CD4-positive, alpha-beta T cell treated with Interleukin-6 at 100 ng/mL for 8 hours (primary cell): ENCODE measurements at places on chromosomes 4 and X.

DNA sequence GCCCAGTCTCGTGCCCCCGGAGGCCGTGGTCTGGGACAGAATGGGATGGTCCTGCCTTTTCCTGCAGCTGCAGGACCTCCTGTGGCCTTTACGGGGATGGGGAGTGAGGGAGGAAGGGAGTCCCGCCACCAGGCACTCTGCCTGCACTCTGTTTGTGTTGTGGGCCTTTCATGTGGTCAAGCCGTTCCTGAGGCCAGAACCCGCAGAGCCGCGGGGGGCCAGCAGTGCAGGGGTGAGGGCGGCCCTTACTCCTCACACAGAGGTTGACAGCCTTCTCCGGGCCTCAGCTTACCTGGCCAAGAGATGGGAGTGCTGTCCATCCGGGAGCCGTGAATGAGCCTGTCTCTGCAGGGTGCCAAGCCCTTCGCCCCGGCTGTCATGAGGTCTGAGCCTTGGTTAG lies 230.7 kb downstream of the AFAP1 start:
- DNase-seq, result no peak

DNA sequence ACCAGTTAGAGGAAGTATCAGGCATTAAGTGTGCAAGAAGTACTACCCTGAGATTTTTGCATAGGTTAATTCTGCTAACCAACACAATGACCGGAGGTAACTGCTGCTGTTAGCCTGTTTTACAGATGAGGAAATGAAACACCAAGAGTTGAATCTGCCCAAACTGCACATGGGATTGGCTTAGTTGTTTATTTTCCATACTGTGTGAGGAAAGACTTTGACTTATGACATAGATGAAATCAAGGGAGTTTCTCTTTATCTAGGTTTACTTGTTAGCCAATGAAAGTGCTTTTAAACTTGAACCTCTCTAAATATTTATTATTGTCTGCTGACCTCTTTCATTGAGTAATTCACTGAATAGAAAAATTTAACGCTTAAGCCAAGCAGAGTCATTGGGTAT lies 10.3 kb downstream of the GUCY1B1 start:
- DNase-seq, result no peak

- no peak for DNase-seq
Measured at GRCh38 chr4:142467088-142467487, 379.0 kb downstream of the INPP4B start.

GRCh38 chrX:9681011-9681410 lies 84.6 kb downstream of the GPR143 start:
- DNase-seq, result no peak

DNA sequence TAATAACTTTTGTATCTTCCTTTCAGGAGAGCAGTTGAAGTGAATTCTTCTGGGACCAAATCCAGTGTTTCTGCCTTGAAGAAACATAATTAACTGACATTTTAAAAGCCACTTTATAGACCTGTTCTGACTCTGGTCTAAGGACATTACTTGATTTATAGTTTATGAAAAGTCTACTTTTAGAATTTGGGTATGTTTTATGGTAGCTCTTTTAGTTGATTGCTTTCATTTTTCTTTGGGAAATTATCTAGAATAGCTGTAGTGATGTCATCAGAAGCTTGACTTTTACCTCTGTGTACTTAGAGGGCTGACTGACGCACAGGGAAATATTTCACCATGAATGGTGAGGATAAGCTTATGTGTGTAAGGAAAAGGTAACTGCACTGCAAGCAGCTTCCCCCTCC lies 131.8 kb upstream of the LIMCH1 start:
- no peak for DNase-seq

DNA sequence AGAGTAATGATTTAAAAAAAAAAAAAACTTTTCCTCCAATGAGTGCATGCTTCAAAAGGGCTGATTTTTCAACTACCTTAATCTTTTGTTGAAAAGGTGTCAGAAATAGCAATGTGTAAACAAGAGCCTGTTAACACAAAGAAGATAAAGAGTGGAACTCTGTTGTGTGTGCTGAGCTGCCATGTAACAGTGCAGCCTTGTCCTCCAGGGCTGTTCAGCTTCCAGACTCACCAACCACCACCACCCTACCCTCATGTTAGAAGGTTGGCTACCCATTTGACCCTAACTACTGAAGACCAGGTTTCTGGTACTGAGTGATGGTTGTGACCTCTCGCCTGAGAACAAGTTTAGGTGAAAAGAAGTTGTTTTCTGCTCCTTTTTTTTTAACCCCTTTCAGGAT lies 222.8 kb upstream of the TEX13C start:
- no peak for DNase-seq

DNA sequence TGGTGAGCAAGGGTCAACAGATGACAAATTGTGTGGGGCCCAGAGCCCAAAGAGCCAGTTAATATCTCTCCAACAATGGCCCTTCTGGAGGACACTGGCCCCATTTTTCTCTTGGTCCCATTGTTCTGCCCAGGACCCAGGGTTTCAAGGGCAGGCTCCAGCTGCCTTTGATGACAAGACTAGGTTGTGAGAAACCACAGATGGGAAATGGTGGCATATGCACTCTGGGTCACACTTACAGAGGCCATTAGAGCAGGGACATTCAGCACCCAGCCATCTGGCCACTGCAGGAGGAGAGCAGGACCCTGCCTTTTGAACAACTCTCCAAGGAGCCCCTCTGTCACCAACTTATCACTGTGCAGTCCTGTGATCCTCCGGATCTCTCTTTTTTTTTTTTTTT lies 49.7 kb upstream of the KIAA1210 start:
- DNase-seq, result no peak

- DNase-seq, result no peak
Measured at GRCh38 chrX:2672084-2672483, 19.0 kb upstream of the CD99 start.

- no peak for DNase-seq
Measured at GRCh38 chr4:11605597-11605996, 176.9 kb upstream of the HS3ST1 start.

- DNase-seq, result no peak
Measured at GRCh38 chr4:8688041-8688907, 95.7 kb downstream of the CPZ start.

- no peak for DNase-seq
Measured at GRCh38 chrX:148466292-148466691, 34.1 kb upstream of the AFF2 start.

- no peak for DNase-seq
Measured at GRCh38 chr4:18975916-18976808, 954.6 kb upstream of the LCORL start.

DNA sequence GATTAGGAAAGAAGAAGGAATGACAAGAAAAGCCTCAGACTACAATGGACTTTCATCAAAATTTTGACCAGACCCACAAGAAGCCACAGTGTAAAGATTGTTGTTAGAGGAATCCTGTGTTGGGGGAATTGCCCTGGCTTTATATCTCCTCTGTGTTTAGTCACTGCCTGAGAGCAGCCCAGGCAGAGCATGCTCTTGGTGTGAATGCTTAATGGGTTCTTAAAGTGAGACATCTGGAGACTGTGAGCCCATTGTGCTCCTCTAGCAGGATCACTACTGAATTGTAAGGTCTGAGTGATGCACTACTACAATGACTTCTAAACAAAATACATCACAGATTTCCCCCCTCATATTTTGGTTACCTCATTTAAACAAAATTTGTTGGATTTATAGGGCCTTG lies 1860.5 kb upstream of the ADGRL3 start:
- no peak for DNase-seq

DNA sequence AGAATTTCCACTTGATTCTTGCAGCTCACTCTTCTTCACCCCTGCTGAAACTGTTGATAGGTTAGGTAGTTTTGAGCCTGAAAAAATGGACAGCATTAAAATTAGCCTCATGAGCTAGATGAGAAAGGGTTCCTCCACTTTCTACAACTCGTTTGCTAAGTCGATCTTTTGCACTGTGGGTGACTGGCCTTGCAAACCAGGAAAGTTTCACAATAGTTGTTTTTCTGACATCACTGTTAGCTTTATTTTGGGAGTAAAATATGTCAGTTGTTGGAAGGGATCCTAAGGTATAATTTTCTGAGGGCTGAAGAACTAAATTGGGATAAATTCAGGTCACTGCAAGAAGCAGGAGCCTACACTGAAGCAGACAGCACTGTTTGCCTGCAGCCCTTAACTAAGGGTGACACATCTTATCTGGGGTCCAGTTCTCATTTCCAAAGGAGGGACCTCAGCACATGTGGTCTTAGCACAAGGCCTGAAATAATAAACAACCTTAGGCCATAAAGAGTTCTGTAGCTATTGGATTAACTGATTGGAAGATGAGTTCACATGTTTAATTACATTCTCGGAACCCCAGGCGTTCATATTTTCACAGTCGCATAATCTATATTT lies 29.1 kb downstream of the ANAPC4 start:
- DNase-seq, result no peak

GRCh38 chr4:157600583-157600982 lies 380.1 kb downstream of the GRIA2 start:
- no peak for DNase-seq

GRCh38 chr4:52864793-52865192 lies 2.7 kb downstream of the RASL11B start:
- no peak for DNase-seq

- no peak for DNase-seq
Measured at GRCh38 chr4:41485041-41485440, 52.9 kb upstream of the LIMCH1 start.

- DNase-seq, result no peak
Measured at GRCh38 chr4:85370400-85371032, 104.4 kb upstream of the ARHGAP24 start.

DNA sequence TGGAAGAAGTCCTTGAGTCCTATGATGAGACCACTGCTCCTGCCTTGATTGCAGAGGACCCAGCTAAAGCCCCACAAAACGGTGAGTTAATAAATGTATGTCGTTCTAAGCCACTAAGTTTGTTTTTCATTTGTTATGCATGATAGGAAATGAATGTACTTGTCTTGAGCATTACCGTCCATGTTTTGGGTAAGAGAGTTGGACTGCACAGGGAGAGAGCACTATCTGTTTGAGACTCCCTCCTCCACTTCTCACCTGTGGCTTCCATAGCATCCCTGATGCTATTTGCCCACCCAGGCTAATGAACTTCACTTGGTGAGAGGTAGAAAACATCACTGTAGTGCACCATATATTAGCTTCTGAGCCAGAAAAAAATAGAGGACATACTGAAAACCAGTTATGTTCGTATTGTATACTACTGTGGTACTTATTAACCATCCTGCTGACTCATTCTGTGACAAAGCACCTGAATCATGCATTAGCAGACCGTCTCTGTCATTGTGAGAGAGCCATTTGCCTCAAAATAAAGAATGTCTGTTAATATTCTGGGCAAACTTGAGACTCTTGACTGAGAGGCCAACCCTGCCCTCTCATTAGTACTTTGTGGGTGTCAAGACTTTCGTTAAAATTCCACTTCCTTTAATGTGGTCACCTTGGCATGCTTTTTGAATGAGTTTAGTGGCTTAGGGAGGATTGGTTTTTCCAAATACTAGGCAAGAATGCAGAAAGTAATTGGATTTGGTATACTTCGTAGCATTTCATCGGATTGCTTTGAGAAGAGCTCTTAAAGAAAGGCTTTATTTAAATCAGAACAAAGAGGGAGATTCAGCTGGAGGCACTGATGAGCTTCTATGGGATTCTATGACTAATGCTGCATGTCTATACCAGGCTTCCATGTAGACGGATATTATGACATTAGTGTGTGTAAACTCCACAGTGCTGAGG lies 99.3 kb upstream of the GRPR start:
- no peak for DNase-seq

DNA sequence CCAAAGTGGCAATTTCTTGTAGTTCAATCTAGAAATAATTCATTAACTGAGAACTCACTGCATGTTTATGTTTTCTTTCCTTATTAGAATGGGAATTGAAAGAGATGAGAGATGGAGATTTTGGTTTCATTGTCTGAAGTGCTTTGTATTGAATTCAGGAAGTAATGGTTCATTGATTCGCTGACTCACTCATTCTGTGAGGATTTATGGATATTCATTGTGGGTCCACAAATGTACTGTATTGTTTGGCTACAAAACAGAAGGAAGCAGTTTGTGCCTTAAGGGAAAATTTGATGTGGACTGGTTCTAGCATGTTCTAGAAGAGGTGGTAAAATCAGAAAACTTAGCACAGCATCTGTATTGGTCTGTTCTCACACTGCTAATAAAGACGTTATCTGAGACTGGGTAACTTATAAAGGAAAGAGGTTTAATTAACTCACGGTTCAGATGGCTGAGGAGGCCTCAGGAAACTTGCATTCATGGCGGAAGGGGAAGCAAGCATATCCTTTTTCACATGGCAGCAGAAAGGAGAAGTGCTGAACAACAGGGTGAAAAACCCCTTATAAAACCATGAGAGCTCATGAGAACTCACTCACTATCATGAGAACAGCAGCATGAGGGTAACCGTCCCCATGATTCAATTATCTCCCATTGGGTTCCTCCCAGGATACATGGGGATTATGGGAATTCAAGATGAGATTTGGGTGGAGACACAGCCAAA lies 132.3 kb upstream of the VCX3A start:
- no peak for DNase-seq

GRCh38 chrX:154661170-154661569 lies 7.8 kb upstream of the CTAG2 start:
- DNase-seq, result no peak

DNA sequence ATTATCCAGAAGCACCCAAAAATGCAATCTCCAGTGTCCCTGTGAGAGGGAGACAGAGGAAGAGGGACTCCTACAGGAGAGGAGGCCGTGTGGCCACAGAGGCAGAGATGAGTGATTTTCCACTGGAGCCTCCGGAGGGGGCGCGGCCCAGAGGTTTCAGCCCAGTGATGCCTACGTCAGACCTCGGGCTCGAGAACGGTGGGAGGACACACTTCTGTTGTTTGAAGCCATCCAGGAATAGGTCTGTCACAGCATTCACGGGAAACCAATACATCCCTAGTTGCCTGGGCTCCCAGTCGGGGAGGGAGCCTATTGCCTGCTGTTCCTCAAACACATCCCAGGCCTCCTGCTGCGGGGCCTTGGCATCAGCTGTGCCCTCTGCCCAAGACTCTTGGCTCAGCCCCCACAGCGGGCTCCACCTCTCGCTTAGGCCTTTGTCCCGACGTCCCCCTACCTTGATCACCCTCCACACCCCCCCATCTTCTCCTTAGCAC lies 39.2 kb upstream of the HMX1 start:
- no peak for DNase-seq

DNA sequence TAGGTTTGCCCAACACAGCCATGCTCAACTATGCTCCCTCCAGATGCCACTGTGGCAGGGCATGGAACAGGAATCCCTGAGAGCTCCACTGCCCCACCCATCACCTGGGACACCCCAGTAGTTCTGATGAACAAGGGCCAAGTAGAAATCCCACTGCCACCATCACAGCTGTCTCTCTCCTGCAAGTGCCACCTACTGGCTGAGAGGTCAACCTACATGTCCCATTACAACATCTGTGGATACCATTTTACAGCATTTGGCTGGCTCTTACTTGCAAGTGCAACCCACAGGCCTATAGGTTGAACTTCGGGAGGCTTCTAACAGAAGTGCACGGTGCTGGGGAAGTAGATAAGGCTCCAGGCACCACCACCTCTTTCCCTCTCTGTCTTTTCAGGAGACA lies 142.5 kb downstream of the CXXC4 start:
- no peak for DNase-seq

- no peak for DNase-seq
Measured at GRCh38 chr4:139808808-139809756, 143.5 kb downstream of the MGST2 start.

- DNase-seq, result no peak
Measured at GRCh38 chrX:21379991-21380390, 5.8 kb downstream of the CNKSR2 start.

GRCh38 chr4:117549524-117549923 lies 464.1 kb upstream of the TRAM1L1 start:
- DNase-seq, result no peak
